ENCODE measurements at places on chromosomes 3 and 15. TPM values are rescaled to one million over a fixed set of nuclear protein-coding genes. Genes with fewer than 3 reads are reported as not detected.

DNA sequence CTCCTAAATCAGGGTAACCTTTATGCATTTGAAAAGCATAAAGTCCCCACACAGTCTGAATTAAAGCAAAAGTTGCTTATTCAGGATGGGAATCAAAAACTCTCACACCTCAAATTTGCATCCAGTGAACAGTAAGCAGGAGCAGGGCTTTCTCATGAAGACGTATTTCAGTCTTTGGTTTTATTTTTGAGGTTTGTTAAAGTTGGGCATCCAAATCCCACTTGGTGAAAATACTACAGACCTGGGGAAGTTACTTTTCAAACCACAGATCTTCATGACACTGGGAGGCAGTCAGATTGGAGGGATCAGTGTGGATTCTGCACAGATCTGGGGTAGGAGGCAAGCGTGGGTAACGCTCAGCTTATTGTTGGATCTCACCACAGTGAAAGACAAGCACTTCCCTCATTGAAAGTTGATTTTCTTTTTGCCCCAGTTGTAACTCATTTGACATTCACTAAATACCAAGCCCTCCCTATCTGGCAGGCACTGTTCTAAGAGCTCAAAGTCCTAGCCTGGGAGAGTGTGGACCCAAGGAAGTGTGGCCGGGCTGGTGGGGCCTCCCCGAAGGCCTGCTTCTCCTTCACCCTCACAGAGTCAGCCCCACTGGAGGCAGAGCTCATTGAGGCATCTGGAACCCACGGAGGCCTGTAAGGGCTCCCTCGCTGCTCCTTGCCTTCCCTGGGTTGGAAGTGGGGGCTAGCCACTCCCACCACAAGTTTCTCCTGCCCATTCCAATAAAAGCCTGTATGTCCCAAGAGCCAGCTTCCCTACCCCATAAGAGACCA is 783 bp upstream of the ISG20 start:
- no peak for DNase-seq

- DNase-seq, result no peak
Observed at GRCh38 chr15:27722102-27722501, 377.0 kb downstream of the OCA2 start.

DNA sequence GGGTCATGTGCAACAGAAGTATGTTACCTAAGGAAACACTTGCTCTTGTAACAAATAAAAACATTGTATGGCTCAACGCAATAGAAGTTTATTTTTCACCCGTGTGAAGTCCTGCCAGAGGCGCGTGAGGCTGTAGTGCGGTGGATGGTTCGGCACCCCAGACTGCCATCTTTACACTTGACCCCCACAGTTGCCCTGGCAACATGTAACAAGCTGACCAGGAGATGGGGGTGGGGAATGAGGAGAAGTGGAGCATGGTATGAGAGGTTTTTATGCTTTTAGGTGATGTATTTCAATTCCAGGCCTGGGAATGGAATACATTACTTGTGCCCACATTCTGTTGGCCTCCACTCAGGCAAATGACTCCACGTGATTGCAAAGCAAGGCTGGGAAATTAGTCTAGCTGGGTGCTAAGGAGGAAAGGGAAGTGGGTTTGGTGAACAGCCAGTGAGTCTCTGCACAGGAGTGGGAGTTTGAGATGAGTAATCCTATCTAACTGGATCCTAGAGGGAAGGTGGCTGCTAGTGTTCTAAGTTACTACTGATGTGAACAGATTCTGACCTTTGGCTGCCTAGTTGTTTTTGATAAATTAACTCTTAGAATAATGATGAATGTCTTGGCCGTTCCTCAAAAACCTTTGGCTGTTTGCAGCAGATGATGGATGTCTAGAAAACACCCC is 33.8 kb upstream of the GREM1 start:
- no peak for DNase-seq

GRCh38 chr3:32401126-32401525 is 9.5 kb downstream of the CMTM7 start:
- DNase-seq, result no peak

PSTPIP1 gene
- total RNA-seq, result not detected

Data from K562 (cell line).